ENCODE measurements at places on chromosomes 1 and 21.

- DNase-seq, result no peak
These were observed 54.6 kb upstream of the SAMSN1 start for GRCh38 chr21:14600569-14601297.

DNA sequence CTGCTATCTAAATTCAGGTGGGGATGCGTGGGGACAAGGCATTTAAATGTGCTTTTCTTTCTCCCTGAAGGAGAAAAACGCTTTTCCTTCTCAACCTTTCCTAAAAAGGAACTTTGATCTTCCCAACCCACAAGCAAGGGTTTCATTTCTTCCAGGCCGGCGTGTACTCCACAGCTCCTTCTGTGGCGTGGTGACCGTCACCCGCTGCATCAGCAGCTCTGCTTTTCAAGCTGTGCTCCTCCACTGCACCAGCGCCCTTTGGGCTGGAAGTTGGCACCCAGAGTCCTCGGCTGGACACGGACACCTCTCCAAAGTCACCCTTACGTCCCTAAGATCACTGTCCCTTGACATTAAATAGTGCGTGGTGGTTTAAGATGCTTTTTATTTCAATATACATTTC is 54.3 kb downstream of the PEX14 start:
- DNase-seq, result no peak

- no peak for DNase-seq
These were observed 2.0 kb upstream of the TRNP1 start for GRCh38 chr1:26991310-26992116.

GRCh38 chr1:92444351-92444750 is 42.4 kb downstream of the GFI1 start:
- no peak for DNase-seq

- DNase-seq, result no peak
These were observed 132.7 kb downstream of the PLPPR4 start for GRCh38 chr1:99397029-99397428.

GRCh38 chr1:35175098-35175576 is 17.8 kb downstream of the SFPQ start:
- DNase-seq, result no peak

DNA sequence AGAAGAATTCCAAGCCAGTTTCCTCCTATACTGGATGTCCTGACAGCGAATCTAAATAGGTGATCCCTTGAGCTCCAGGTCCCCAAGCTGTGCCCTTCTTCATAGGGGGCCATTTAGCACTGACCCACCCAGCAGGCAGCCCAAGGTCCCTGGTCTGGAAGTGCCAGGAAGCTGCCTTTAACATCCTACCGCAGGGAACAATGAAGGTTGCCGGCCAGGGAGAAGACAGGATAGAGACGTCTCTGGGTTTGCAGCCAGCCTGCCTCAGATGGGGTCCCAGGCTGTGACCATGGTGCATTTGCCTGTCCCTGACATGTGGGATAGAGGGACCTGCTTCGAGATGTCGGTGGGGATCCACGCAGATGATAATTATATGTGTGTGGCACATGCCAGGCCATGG is 2.7 kb upstream of the RIPK4 start:
- no peak for DNase-seq

DNA sequence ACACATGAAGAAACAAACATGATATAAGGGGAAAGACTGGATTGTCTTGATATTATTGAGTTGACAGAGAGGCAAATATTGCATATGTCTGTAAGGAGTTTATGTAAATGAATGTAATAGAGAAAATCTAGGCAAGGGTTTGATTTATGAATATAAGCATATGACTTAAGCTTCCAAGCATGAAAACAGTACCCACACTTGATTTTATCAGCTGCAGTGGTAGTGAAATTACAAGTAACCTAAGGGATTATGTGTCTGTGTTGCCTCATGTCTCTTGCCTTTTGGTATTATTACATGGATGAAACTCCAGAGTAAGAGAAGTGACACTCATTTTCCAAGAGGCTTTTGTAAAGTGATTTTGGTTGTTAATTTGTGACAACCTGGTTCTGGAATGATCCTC is 1678.9 kb downstream of the KCNT2 start:
- no peak for DNase-seq

Data from hindlimb muscle (tissue), 1 donor.